NCI-H774 (cell line): ENCODE measurements at places on chromosomes 6 and 20.

DNA sequence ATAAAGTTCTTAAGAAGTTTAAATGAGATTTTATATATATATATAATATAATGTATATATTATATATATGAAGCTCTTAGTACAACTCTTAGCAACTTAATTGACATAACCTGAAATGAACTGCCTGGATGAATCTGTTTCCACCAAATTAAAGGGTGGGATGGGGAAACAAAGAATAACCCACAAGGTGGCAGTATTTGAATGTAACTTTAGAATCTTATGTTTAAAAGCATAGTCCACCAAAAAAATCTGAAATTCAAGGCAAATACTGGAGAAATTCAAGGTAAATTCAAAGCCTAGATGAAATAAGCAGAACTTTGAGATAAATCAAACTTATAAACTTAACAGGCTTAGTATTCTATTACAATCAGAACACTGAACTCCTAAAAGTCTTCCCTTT lies 4.4 kb upstream of the IBTK start:
- peak; percentile 50 for DNase-seq

GRCh38 chr6:112683106-112683505 lies 336.0 kb downstream of the RFPL4B start:
- DNase-seq: no peak

GRCh38 chr20:21090721-21091120 lies 15.4 kb downstream of the LINC00237 start:
- no peak for DNase-seq

- DNase-seq: no peak
These were observed 7.0 kb downstream of the UBD start for GRCh38 chr6:29552512-29553051.

DNA sequence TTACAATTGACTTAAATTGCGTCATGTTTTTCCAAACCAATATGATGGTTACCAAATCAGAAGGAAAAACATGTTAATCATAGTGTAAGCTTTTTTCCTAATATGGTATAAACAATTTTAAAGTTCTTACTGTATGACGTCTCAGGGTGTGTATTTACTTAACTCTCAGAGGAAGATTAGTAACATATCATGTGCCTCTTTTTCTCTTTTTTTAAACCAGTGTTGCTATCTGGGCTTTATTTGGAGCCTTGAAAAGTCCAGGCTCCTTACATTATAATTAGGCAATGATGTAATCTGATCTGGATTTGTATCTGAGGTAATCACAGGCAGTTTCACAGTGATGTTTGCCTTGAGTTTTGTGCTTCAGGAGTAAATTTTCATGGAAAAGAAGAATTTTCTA lies 20.4 kb upstream of the RAB23 start:
- DNase-seq: no peak

GRCh38 chr20:57959589-57959988 lies 249.8 kb upstream of the PMEPA1 start:
- DNase-seq: no peak

GRCh38 chr6:169862043-169862891 lies 110.8 kb downstream of the ERMARD start:
- DNase-seq: no peak

- no peak for DNase-seq
These were observed 89.3 kb downstream of the TSHZ2 start for GRCh38 chr20:53061192-53062108.

DNA sequence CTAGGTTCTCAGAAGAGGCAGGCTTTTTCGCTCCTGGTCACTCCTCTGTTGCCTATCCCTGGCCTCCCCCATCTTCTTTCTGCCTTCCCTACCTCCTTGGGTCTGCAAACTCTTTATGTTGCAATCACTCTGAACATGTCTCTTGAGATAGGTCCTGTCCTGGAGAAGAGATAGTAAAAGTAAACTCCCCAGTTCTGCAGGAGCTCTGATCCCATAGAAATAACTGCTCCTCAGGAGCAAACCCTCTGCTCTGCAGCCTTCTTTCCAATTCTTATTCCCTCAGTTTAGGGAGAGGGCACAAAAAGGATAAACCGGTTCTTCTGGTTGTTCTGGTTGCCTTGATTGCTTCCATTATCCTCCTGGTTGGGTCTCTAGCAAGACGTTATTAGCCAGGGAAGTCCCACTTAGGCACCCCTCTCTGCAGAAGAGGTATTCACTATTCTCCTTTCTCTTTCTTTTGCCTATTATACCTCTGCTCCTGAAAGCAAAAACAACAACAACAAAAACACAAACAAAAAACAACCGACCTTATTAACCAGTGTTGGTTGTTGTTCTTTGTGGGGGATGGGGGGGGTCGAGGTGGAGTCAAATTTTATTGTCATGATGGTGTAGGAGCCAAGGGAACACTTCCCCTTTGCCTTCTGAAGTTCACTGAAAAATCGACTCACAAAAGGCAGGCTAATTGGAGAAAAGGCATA lies 973 bp downstream of the TRIM38 start:
- DNase-seq: peak; percentile 23

DNA sequence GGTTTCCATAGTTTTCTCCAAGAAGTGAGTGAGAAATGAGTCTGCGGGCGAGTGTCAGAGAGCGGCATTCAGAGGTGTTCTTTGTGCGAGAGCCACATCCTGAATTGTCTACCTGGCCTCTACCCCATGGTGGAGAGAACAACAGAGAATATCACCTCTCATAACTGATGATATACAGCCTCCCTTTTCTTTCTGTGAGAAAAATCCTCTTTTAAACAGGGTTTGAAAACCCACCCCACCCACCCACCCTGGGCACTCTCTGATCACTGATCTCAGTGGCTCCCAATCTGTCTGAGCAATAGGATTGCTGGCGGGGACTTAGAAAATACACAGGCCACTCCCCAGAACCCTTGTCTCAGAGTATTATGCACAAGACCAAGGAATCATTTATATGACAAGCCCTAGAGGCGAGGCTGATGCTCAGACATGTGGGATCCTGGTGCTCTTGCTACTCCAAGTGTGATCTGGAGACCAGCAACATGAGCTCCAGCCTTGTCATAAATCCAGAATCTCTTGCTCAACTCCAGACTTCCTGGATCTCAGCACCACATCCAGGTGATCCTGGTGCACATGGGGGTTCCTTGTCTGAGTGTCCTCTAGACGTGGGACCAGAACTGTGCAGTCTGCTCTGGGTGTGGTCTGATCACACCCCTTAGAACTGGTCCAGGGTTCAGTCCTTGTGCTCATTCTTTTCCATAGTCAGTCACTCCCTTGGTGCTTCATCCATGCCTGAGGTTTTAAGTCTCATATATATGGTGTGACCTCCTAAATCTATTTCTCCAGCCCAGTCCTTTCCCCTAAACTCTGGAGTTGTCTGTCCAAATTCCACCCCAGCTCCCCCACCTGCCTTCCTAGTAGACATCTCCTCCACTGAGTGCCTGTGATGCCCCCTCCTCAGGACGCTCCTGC lies 5.3 kb downstream of the HLA-B start:
- DNase-seq: no peak

- peak; percentile 30 for DNase-seq
These were observed 32.7 kb upstream of the MAP7 start for GRCh38 chr6:136582711-136583471.

DNA sequence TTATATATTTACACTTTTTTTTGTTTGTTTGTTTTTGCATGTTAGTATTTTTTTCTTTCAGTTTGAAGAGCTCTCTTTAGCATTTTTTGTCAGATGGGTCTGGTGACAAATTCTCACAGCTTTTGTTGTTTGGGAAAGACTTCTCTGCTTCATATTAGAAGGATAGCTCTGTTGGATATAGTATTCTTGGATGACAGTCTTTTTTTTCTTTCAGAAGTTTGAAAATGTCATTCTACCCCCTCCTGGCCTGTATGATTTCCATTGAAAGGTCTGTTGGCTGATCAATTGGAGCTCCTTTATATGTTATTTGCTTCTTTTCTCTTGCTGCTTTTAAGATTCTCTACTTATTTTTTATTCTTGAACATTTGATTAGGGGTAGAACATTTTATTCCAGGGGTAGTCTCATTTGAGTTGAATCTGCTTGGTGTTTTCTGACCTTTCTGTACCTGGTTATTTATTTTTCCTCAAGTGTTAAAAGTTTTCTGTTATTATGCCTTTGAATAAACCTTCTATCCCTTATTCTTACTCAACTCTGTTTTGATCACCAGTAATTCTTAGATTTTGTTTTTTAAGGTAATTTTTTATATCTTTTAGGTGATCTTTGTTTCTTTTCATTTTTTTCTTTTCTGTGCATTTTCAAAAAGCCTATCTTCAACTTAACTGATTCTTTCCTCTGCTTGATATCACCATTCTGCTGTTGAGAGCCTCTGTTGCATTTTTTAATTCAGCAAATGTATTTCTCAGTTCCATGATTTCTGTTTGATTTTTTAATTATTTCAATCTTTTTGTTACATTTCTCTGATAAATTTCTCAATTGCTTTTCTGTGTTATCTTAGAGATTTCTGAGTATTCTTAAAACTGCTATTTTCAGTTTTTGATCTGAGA lies 176.8 kb upstream of the ECI2 start:
- no peak for DNase-seq

DNA sequence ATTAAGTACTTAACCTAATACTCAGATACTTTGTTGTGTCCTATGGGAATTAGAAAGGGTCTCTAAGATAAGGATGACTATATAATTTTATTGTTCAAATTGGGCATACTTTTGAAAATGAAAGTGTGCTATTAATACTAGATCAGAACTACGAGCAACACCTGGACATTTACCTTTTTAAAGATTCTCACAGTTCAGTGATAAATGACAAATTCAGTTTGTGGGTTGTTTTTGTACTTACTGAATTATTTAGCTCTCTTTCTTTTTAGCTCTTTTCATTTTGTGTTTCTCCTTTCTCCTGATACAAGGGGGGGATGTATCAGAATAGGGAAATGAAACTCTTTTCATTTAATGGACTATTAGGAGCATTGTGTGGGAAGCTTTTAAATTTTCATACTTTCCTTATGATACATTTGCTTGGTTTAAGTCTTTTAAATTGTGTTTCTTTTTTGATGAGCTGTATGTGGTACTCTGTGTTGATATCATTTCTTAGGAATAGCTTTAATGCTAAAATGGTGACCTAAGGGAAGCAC lies 47.5 kb downstream of the PHF3 start:
- DNase-seq: no peak

DNA sequence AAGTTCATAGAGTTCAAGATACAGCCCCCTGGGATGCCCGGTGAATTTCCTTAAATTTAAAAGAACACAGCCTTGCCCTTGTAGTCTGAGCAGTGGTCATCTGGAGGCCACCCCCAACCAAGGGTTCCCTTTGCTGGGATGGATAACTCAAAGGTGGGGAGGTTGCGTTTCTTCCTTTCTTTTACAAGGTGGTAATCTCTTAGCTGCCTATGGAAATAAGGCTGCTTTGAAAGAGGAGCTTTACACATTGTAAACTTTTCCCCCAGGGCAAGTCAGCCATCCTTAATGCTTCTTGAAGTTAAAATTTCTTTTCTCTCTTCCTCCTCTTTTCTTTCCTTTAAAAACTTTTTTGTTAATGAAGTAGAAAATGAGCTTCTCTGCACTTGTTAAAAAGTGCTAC lies 71.2 kb upstream of the PRDM1 start:
- DNase-seq: no peak

DNA sequence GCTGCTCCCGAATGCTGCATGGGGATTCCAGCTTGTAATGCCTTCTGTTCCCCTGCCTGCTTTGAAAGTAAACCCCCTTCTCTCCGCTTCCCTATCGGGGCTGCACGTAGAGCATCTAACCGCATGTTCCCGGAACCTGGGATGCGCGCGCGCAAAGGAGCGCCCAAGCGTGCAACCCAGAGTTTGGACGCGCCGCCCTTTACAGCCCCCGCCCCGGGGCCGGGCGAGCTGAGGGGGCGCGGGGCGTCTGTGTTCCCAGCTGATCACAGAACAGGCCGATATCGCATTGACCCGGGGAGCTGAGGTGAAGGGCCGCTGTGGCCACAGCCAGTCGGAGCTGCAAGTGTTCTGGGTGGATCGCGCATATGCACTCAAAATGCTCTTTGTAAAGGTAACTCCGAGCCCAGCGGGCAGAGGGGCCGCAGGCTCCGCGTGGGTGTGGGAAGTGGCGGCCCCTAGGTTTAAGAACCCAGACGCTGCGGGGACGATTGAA lies 1.4 kb downstream of the LAMP5 start:
- no peak for DNase-seq

GRCh38 chr20:58065508-58066361 lies 162.7 kb downstream of the ANKRD60 start:
- DNase-seq: no peak

GRCh38 chr20:53631909-53632662 lies 38.4 kb upstream of the ZNF217 start:
- no peak for DNase-seq

DNA sequence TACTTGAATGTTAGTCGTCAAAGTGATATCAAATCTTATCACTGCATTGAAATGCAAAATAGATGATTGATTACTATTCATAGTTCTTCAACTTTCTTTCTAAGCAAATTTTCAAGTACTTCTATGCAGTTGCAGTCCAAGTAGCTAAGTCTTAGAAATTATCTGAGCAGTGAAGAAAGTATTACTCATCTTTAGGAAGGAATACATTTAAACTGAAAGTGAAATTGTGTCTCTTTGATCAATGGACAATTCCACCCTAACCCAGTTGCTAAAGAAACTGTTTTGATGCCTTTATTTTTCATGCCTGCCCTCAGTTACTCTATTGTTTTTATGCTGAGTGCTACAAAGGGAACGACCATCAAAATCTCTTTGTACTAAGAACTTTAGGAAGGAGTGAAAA lies 337.4 kb downstream of the GRIK2 start:
- no peak for DNase-seq

- no peak for DNase-seq
These were observed 374.1 kb downstream of the BCKDHB start for GRCh38 chr6:80480421-80481157.
